ENCODE measurements at places on chromosomes 13 and 19. TPM values are rescaled to one million over a fixed set of nuclear protein-coding genes. Genes with fewer than 3 reads are reported as not detected.

TNFRSF19 gene
- not detected for total RNA-seq

DNA sequence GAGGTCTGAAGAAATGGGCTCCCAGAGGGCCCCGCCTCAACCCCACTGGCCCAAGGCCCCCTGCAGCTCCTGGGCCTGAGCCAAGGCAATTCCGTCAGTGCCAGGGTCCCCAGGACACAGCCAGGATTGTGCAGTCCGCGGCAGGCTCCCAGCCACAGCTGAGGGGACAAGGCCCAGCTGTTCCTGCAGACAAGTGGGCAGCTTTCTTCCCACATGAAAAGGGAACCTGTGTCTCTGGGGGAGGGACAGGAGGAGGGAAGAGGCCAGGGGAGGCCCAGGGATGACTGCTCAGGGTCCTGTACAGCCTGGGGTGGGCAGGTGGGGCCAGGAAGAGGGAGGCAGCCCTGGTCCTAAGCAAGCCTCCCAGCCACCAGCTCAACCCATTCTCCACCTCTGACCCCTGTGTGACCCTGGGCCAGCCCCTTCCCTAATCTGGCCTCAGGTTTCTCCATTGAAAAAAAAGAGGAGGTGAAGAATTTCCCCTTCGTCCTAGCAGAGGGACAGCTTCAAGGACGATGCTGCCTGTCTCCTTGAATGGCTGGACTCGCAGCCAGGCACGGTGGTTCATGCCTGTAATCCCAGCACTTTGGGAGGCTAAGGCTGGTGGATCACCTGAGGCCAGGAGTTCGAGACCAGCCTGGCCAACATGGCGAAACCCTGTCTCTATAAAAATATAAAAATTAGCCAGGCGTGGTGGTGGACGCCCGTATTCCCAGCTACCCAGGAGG, 20.5 kb upstream of the VSTM2B start:
- no peak overlapping the region for H3K27ac ChIP-seq
- no peaks in the 10 kb centered on the region for H3K27me3 ChIP-seq
- no peaks in the 10 kb centered on the region for H3K4me1 ChIP-seq
- H3K36me3 ChIP-seq, result no peaks in the 10 kb centered on the region
- H3K4me3 ChIP-seq, result no peak overlapping the region
- no peak for DNase-seq

- no peaks in the 10 kb centered on the region for H3K36me3 ChIP-seq
- no peak overlapping the region for H3K27ac ChIP-seq
- H3K4me1 ChIP-seq, result no peaks in the 10 kb centered on the region
Measured at GRCh38 chr19:7674010-7675005, 2.6 kb upstream of the MCEMP1 start.

GRCh38 chr19:4985551-4985991, 16.7 kb downstream of the KDM4B start:
- no peak overlapping the region for H3K27ac ChIP-seq
- H3K4me3 ChIP-seq, result no peak overlapping the region
- H3K27me3 ChIP-seq, result no peaks in the 10 kb centered on the region
- DNase-seq, result no peak
- no peaks in the 10 kb centered on the region for H3K36me3 ChIP-seq

DNA sequence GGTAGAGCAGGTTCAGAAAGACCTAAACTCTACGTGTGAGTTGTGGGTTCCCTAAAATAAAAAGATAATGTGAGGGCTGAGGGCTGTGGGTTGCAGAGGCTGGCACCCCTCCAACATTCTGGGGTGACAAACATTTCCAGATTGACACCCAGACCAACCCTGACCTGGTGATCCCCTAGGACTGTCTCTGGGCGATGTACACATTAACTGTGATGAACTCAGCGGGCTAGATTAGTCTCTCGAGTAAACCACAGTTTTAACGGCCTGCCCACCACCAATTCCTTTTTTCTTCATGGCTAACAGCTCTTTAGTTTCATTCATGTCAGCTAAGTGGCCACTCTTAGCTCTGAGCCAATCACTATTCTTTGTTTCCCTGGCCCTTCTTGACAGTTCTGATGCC, 24.8 kb downstream of the SIAH3 start:
- no peak overlapping the region for H3K27ac ChIP-seq
- H3K4me3 ChIP-seq, result no peak overlapping the region
- H3K4me1 ChIP-seq, result no peaks in the 10 kb centered on the region
- no peak for DNase-seq
- no peaks in the 10 kb centered on the region for H3K36me3 ChIP-seq
- no peaks in the 10 kb centered on the region for H3K27me3 ChIP-seq

- H3K27ac ChIP-seq, result peak overlapping the region; percentile 98
- peak overlapping the region; percentile 99 for H3K4me3 ChIP-seq
- H3K36me3 ChIP-seq, result peaks cover 7% of the 10 kb centered on the region
Measured at GRCh38 chr13:110714797-110715394, 1.4 kb downstream of the ING1 start.

All from right lobe of liver (tissue), 6 donors.